Right cardiac atrium (tissue), 5 donors: ENCODE measurements at places on chromosomes 4 and X. TPM values are rescaled to one million over a fixed set of nuclear protein-coding genes. Genes with fewer than 3 reads are reported as not detected.
A peak's percentile ranks its signal among the peaks of the same experiment; 100 is the strongest.

- DNase-seq, result peak; percentile 43
Observed at GRCh38 chrX:72620550-72621145, 48.0 kb upstream of the HDAC8 start.

DNA sequence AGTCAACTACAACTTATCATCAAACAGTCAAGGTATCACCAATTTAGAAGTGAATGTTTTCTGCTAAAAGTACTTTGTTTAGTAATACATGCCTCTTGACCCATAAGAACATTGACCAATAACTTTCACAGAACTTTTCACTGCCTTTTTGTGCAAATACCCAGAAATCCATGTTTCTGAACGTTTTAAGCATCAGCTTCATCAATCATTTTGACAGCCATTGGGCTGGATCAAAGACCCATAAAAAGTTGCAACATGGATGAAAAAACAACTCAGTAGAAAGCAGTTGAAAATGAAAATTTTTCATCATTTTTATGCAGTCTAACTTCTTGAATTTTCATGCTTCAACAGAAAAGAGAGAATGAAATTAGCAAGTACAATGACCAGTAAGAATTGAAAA lies 466.7 kb downstream of the TRAM1L1 start:
- no peak for DNase-seq

DNA sequence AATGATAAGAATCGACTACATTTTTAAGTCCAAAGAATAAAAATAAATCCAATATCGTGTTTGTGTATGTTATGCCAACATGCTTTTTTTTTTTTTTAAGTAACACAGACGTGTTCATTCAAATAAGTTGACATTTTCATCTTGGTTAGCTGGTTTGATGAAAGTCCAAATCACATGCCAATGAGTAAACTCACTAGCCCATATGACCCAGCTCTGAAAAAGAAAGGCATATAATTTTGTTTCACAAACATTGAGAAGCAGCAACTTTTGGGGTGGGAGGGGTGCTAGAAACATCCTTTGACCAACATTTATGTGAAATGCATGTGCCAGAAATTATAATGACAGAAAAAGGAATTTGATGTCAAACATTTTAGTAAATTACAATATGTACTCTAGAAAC lies 61.6 kb upstream of the SPP1 start:
- no peak for DNase-seq

DNA sequence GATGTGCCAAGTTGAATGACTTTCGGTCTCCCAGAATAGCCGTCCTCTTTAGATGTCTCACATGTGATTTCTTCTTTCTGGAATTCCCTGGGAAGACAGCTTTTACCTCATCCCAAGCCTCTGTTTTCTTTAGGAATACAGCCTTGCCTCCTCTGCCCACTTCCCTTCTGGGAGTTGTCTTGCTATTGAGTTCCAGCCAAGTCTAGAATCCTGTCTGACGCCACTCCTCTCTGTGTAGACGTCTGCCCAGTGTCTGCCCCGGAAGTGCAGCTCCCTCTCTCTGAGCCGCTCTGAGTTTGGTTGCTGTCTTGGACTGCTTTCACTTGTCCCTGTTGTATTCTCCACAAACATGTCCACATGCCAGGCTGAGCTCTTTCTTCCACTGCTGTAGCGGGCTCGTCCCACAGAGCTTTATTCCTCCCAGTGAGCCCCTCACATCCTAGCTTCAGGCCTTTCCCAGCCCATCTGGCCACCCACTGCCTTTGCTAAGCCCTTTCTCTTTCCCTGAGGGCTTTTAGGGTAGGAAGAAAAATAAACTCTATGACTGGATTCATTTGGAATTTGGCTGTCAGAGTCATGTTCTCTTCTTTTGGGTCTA lies 9.0 kb upstream of the IGFBP7 start:
- DNase-seq, result peak; percentile 77

DNA sequence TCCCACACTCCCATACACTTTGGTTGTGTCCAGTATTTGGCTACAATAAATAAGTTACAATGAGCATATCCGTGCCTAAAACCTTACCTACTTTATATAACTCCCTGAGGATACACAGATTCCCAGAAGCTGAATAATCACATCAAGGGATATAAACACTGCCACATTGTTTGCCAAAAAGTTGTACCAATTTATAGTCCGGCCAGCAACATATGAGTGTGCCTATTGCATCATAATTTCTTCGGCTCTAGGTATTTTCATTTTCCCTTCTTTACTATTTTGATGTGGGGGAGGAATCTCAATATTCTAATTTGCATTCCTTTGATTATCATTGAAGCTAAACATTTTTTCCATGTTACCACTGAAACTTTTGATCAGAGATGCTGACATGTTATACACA lies 146.4 kb downstream of the PCDH19 start:
- no peak for DNase-seq

DNA sequence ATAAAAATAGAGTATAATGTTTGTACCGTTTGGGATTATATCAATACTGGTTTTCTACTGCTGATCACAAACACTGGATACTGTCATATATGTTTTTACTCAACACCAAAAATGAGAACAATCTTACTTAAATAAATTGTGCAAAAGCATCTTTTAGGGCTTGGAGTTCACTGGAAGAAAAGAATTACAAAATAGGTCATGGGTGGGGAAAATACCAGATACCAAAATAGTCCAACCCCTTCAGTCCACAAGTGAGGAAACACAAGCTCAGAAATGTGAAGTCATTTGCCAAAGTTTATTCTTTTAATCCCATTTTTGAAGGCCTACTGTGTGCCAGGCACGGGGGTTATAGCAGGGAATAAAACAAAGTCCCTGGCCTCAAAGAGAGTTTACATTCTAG lies 64.4 kb downstream of the ADGRG2 start:
- no peak for DNase-seq

- no peak for DNase-seq
Observed at GRCh38 chr4:6017800-6018199, 431 bp downstream of the C4orf50 start.

- DNase-seq, result no peak
Observed at GRCh38 chr4:2091990-2092668, 33.0 kb downstream of the NAT8L start.

GRCh38 chr4:68119921-68120320 lies 9.7 kb downstream of the TMPRSS11F start:
- DNase-seq, result no peak

The GABRG1 gene
- total RNA-seq, result not detected

The ADGRG2 gene
- total RNA-seq, result 0.70 TPM

The MRFAP1L1 gene
- 53.9 TPM for total RNA-seq

The VCX3A gene
- not detected for total RNA-seq
